ENCODE measurements at places on chromosomes 5 and 9.

DNA sequence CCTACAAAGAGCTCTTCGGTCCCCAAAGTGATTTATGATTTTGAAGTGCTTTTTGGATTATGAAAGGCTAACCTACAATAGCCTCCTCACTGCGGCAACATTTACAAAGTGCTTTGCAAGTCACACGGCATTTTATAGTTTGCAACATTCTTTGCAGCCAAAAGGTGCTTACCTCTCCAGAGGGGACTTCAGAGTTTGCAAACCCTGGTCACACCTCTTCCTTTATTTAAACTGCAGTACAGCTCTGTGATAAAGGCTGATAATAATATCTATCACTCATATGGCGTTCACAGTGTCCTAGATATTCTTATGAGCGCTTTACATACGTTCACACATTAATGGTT, 20.0 kb upstream of the CRB2 start:
- no peak for DNase-seq

- no peak for DNase-seq
These were observed 3.2 kb upstream of the TENT4A start for GRCh38 chr5:6710070-6710469.

- DNase-seq, result no peak
These were observed 146.7 kb downstream of the CARTPT start for GRCh38 chr5:71865665-71866320.

DNA sequence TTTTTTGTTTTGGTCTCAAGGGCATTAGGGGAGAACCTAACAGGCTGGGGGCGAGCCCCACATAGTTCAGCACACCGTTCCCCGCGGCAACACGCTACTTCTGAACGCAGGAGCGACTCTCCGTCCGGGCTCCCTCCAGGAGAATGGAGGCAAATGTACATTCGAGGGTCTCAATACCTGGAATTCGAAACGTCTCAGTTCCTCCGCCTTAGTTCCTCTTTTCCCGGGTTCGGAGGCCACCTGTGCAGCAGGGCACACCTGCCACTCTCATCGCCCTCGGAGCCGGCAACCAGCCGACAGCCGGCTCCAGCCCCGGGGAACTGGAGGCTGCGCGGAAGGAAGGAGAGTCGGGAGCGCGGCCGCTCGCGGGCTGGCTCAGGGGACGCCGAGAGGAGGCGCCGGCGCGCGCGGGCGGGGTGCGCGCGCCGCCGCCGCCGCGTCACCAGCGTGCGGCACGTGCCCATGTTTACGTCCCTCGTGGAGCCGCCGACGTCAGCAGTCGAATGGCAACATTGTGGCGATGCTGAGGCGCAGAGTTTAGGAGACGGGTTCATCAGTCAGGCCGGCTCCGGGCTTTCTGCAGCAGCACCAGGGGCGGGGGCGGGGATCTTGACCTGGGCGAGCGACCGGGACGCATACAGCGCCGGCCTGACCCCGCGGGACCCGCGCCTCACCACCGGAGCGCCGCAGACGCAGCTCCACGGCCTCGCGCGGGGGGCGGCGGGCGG, at the start of gene JMY:
Gene JMY (plus strand): TSS at position 498 of the 728 bp plus-strand sequence. CDS start 520 bp downstream, outside the sequence.
- DNase-seq, result peak; percentile 69

GRCh38 chr5:133840168-133840567, 128.3 kb downstream of the C5orf15 start:
- no peak for DNase-seq

- no peak for DNase-seq
These were observed 48.8 kb downstream of the FANCC start for GRCh38 chr9:95268681-95269080.

DNA sequence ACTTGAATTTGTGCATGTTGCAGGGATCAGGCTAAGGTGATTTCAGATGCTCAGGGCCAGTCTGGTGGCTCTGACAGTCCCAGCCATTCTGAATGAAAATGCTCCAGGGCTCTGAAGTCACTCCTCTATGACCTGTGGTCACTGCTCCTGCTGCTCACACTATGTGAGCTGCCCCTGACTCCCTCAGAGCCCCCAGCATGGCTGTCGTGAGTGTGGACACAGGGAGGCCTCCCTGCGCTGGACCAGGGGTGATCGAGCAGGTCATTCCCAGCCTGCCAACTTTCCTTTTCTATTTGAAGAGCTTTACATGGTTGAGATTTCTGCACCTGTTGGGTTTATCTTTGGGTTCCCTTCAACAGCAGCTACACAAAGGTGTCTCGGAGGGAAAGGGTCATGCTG, 74.5 kb downstream of the WNK2 start:
- no peak for DNase-seq

DNA sequence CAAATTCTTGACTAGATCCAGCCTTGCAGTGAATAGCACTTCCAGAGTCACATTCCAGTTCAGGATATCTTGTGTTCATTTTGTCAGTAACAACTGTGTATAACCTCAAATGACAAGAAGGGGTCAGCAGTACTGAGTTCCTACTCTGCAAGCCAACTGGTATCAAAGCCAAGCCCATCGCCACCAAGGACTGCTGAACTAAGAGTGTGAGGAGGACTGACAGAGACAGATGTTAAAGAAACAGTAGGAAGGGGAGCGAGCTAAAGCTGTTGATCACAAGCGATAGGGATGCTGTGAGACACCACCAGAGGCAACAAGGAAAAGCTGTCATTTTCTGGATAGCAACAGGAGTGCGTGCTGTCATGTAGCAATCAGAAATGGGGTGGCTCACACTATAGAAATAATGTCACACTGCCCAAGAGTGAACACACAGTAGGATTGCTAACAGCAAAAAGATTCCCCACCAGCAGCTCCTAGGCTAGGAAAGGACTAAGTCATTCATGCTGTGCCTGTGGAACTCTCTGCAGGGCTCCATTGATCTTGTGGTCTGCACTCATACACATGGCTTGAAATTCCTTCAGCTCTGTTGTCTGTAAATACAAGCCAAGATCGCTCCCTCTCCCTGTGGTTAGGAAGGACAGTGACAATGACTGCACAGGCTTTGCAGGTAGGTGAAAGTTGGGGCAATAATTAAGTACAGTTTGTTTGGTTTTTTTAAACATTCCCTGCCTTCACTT, 658.6 kb downstream of the NR2F1-AS1 start:
- DNase-seq, result no peak

- no peak for DNase-seq
These were observed 12.6 kb upstream of the SLC12A7 start for GRCh38 chr5:1124205-1125029.

GRCh38 chr9:18009902-18010301, 431.0 kb downstream of the SH3GL2 start:
- no peak for DNase-seq

DNA sequence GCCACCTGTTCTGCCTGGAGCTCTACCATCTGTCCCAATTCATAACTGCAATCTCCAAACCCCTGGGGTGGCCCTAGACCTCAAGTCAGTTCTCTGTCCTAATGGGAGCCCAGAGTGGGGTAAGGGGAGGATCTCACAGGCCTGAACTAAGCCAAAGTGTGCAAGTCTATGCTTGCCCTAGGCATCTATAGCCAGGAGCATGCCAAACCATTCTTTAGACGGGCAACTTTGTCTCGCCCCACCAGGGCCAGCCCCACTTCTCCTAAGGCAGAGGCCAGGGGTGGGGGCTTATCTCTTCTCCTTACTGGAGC, 3.3 kb downstream of the ACSL6 start:
- DNase-seq, result no peak

- peak; percentile 27 for DNase-seq
These were observed 44.0 kb downstream of the ROR2 start for GRCh38 chr9:91905991-91906469.

DNA sequence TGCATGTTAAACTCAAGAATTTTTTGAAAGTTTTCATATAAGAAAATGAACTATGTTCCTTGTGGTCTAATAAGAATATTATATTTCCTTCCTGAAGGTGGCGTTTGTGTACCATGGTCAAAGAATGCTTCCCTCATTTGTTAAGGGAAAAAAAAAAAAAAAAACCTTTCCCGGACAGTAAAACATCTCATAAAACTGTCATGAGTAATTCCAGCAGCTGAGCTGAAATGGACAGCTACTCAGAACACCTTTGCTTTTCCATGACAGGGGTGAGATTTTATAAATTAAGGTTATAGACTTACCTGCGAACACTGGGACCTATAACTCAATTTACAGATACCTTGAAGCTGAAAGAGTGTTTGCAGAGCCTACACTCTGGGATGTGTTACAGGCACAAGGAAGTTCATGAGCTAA, 113.2 kb upstream of the RANBP3L start:
- DNase-seq, result no peak

GRCh38 chr9:79233542-79233941, 338.2 kb upstream of the TLE4 start:
- no peak for DNase-seq

GRCh38 chr5:14331386-14331781, 188.2 kb downstream of the TRIO start:
- no peak for DNase-seq

GRCh38 chr9:13372510-13372909, 93.0 kb upstream of the MPDZ start:
- no peak for DNase-seq

DNA sequence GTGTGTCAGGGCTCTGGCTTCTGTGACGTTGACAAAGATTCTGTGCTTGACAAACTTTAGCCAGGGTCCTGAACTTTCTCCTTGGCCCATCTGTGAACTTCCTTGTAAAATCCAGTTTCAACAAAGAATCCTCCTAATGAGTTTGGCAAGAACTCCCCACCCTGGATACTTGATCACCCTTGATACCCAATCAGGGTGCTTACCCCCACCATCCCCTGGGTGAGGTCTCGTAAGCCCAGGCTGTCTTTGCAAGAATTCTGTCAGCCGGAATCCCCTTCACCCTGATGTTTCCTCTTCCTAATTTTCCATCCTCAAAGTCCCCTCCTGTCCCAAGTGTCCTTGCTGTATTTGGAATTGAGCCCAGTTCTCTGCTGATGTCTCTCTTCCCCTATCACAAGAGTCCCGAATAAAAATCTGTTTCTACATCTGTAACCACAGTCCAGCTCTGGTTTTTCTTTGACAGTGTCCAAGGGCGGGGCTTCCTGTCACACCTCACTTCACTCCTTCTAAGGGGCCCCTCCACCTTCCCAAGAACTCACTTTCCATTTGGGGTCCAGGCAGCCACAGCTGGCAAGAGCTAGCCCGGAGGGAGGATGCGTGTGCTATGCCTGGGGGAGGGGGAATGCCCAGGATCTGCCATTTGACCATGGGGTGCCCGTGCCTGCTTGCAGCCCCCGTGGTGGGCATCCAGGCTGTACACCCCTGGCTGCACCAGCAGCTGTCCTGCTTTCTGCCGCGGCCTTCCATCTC, 2.7 kb upstream of the CARD19 start:
- DNase-seq, result no peak

DNA sequence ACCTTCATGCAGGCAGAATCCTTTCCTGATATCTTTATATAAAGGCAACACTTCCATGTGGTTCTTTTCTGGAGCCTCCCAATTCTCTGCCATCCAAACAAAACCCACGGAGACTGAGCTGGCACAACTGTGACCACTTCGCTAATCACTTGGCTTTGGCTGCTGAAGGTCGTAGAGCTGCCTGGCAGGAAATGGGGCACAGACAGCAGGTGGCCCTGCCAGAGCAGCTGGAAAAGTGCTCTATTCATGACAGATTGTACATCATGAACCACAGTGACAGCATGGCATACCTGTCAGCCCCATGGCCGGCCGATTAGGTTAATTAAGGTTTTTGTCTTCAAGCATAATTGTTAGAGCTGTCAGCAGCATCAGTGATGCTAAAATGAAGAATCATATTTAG, 141.9 kb upstream of the ANKRD55 start:
- no peak for DNase-seq

DNA sequence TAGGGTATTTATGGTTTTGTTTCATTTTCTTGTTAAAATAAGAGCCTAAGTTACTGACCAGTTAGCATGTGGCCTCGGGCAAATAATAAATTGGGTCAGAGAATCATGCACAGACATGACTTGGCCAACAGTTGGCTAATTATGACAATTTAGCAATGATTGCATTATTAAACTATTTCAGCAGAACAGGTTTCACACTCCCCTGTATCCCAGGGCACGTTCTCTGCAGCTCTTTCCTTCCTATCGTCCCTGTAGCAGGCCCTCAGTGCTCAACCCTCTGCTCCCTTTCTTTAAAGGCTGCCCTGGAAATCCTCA, 167.9 kb downstream of the TSSK1B start:
- DNase-seq, result no peak

GRCh38 chr9:137685035-137685740, 66.4 kb downstream of the EHMT1 start:
- no peak for DNase-seq

DNA sequence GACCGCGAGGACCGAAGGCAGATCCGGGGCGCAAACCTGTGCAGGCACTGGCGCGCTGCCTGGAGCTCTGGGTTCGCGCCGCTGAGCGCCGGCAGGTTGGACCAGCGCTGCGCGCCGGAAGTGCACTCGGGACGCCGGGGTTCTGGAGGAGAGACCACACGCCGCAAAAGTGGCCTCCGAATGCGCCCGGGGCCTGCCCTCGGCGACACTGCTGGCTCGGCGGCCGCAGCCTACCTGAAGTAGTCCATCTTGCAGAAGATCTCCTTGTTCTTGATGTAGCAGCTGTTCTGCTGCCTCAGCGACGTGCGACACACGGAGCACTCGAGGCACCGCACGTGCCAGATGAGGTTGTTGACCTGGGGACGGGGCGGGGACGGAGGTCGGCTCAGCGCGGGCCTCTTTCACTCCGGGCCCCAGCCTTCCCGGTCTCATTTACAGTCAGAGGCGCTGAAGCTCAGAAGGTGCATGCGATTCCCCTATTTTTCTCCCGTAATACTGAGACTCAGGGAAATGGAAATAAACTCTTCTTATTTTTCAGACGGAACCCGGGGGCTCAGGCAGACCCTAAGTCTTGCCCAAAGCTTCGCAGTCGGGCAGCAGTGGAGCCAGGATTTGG, 2.5 kb downstream of the LHX6 start:
- no peak for DNase-seq

DNA sequence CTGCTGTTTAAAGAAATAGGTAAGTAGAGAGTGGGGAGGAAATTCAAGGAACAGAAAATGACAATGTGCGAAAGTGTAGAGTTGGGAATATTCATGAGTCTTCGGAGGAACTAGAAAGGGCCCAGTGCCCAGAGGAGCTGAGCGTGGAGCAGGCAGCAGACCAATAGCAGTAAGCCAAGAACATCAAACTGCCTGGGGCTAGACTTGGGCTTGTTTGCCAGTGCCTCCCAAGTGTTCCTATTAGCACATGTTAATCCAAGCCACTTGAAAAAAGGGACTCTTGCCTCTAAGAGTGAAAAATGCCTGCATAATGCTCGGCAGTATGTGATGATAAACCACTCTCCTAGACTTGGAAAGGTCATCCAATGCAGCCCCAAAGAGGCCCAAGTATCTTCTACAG, 1.2 kb upstream of the TAL2 start:
- no peak for DNase-seq

GRCh38 chr5:163508753-163509152, 3.3 kb downstream of the MAT2B start:
- no peak for DNase-seq

- no peak for DNase-seq
These were observed 12.7 kb downstream of the PDGFRB start for GRCh38 chr5:150142959-150143349.

DNA sequence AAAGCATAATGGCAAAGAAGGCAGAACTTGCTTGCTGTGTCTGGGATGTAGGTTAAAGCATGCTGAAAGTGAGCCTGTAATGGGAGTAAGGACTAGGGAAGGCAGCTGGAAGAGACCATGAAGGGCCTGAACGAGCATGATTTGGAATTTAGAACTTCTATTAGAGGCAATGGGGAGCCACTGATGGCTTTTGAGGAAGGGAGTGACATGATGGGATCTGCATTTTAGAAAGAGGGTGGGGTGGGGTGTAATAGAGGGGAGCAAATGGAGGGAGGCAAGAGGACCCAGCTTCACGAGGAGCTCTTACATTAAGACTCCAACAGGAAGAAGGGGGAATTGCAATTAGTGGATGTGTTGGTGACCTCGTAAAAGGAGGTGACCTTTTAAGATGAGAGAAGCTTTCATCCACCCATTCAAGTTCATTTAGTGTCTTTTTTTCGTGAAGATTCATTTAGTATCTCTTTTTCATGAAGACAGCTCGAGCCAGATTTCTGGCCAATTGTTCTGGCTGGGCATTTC, 13.6 kb upstream of the GABRP start:
- DNase-seq, result no peak

All from stimulated activated CD8-positive, alpha-beta memory T cell treated with anti-CD3 and anti-CD28 coated beads, Interleukin-7, amount 100 ng/mL, for 48 hours (primary cell).